ENCODE measurements at places on chromosomes 3 and 15. TPM values are rescaled to one million over a fixed set of nuclear protein-coding genes. Genes with fewer than 3 reads are reported as not detected.

Gene C3orf70
- 3.5 TPM for total RNA-seq

Gene CADPS
- total RNA-seq = not detected

- DNase-seq = no peak
Observed at GRCh38 chr3:153670577-153670976, 450.6 kb upstream of the ARHGEF26 start.

DNA sequence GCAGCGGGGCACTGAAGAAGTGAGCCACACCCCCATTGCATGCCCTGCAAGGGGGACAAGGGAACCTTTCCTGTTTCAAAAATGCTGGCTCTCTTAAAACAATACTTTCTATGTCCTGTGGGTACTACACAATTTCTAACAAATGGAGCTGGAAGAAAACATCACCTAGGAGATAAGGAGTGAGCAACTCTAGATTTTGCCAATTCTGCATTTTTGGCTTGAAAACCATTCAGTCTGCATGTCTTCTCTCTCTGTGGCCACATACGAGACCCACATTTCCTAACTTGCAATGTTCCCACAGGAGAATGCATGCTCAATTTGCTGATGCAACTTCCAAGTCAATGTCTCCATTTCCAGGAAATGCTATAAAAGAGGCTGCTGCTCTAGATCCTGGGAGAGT, 662.0 kb downstream of the SQOR start:
- no peak for DNase-seq

DNA sequence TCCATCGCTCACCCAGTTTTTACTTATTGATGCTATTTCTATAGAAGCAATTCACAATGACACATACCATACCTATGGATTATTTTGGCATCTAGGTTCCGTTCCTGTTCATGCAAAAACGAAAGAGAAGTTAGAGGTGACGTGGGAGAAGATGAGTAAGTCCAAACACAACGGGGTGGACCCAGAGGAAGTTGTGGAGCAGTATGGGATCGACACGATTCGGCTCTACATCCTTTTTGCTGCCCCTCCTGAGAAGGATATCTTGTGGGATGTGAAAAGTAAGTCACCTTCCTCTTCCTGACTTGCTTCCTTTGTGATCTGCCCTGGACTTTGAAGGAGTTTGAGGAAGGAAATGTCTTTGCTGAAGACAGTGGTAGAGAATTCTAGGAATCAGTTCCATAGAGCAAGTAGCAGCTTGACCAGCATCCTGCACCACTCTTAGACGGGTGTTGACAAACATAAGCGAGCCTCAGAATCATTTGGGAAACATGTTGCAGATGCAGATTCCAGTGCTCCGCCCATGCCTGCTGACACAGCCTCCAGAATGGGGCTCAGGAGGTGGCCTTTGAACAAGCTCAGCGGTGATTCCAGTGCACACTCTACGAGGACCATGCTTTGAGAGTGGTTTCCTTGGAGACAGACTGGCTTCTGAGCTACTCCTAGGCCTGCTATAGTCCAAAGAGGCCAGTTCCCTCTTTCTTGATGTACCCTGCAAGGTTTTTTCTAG, 78.4 kb upstream of the LIMD1 start:
- no peak for DNase-seq

DNA sequence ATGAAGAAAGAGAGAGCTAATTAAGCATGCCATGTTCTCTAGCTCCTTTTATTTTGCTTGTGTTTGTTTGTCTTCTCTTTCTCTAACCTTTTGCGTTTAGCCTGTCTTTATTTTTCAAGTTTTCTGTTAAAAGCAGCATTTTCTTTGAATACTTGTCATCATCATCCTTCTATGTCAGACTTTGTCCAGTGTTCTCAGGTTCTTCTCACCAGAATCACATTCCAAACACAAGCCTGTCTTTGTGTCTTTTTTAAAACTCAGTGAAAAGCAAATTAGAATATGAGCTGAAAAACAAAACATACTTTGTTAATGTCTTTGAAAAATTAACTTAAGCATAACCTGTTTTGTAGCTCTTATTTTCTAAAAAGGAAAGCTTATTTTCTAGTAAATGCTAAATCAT, 62.4 kb downstream of the LEKR1 start:
- DNase-seq = no peak

Gene CSPG4
- under 0.01 TPM for total RNA-seq

DNA sequence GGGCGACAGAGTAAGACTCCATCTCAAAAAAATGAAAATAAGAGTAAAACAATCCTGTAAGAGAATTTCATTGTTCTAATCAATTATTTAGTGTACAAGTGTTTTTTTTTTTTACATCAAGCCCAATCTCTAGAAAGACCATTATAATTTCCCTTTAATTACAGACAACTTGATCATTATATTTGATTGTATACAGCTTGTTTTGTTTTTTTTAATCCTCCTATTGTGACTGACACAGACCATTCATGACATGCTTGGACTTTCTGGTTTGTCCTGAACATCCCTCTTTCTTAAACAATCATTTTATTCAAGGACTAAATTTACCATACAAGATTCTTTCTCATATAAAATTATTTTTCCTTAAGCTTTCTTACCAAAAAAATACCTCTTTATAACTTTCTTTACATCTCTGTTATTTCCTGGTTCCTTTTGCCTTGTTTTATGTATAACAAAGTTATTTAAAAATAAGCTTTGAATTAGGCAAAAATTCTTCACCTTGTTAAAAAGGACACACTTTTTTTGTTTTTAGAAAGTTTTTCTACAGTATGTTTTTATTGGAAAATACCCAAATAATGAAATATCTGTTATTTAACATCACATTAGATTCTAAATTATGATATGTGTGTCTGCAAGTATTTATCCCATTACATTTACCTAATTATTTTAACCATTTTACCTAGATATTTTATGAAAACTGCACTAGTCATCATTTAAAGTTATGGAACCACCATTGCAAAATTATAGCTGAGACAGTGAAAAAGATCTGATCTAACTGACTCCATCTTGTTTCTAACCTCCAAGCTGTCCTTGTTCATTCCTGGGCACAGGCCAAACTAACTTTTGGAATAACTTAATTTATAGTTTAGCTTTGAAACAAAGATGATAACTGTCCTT, 26.1 kb upstream of the GFM1 start:
- no peak for DNase-seq

GRCh38 chr3:108398510-108398909, 102.2 kb downstream of the HHLA2 start:
- DNase-seq = no peak

DNA sequence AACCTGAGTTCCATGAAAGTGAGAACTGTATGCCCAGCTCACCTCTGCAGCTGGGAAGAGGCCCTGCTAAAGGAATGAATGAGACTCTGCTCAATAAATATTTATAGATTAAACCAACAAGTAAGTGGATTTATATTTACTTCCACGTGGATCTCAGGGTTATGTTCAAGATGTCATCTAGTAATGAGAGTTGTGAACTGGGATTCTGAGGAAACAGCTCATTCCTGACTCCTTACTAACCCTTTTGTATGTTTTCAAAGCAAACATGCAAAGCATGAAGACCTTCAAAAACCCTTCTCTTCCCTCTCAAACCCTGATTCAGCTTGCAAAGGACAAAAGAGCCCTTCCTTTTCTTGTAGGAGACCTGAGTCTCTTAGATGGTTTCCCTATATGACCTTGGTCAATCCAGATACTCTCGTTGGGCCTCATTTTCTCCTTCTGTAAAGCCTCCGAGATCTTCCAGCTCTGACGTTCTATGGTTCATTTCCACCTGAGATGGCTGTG, 53.4 kb downstream of the LSM3 start:
- DNase-seq = no peak

DNA sequence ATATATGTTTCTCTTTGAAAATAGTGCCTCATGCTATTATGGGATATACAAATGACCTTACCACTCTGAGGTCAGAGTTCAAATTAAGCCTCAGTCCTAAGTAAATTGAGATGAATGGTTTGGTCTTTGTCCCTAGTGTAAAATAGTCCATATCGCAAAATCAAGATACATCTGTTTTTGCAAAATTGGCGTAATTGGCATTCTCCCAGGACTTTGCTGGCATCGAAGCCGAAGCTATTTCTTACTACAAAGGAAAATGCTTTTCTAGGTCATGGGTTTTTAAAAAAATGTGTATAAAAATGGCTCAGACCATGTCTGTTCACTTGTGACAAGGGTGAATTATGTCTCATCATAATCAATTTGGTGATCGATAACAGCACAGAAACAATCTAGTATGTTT, 25.9 kb downstream of the ROBO2 start:
- no peak for DNase-seq

DNA sequence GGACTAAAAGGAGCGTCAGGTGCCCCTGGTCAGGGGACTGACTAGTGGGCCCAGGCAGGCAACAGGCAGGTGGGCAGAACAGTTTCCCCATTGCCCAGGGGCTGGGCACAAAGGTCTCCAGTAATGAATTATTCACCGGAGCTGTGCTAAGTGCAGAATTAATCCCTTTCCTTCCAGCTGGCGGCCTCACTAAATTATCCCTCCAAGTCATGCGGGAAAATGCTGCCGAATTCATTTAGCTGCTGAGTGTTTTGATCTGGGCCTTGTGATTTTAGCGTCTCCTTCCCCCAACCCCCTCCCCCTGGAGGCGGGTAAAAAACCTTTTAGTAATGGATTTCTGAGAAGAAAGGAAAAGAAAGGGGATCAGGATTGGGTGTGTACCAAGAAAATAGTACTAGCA, 47.2 kb downstream of the CCDC33 start:
- no peak for DNase-seq

DNA sequence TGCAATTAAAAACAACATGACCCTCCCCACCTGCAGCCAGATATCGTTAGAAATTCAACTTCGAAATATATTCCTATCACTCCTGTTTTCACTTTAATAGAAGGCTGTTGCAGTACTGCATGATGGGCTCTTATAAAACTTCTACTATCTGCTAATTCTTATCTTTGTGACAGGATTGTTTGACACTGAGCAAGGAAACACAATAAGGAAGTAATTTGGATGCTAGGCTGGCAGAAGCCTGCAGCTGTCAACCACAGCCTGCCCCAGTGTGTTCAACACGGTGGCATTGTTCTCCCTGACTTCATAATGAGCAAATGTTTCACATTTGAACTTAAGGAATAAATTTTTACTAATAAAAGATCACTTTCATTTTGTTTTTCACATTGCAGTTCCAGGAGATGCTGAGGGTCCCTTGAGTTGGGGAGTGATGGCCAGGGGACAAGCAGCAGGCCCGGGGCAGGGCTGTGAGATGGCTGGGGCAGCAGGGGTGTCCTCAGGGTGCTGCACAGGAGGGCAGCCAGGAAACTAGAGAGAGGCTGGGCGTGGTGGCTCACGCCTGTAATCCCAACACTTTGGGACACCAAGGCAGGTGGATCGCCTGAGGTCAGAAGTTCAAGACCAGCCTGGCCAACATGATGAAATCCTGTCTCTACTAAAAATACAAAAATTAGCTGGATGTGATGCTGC, 64.8 kb upstream of the SEC61A1 start:
- no peak for DNase-seq

Gene CHRNB4
- not detected for total RNA-seq

DNA sequence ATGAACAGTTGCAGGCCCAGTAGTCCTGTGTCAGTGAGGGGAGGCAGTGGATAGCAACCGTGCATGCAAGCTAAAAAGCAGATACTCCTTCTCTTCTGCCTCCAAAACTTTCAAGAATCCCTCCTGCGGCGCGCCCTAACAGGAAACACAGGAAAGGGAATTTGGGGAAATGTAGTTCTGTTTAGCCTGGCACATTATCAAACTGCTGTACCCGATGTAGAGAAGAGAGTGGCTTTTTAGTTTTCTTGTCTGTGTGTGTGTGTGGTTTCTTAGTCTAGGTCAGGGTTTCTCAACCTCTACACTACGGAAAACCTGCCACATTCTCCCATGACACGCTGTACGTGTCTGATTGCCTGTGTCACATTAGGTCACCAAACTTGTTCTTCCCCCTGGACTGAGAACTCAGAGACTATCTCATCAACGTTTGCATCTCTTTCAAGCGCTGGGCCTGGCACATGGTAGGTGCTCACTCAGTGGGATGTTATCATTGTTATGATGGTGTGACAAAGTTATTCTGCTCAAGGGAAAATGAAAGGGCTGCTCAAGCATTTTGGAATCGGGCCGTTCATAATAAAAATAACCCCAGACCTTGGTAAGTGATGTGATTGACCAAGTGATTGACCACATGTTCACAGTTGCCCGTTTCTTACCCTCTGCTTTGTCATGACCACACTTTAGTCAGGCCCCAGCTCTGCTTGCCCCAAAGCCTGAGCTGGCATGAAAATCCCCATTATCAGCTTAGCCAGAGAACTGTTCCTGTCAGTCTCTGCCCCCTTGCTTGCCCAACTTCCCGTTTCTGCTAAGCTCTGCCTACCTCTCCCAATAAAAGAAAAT, 33.2 kb downstream of the TM4SF4 start:
- peak; percentile 60 for DNase-seq

DNA sequence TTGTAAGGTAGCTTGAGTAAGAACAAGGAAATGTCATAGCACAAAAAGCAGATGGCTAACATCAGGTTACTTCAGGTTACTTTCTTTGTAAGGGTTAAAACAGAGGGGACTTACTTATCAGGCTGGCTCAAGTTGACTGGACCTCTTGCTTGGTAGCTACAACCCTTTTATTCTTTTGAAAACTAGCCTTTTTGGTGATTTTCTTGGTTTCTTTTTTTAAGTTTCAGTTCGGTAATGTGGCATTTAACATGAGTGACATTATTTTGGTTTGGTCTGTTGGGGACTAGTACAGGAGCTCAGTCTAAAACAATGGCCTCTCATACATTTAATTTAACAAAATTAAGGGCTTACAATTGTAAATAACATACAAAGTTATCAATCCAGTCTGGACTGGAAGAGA, 621.4 kb downstream of the OTOL1 start:
- DNase-seq = no peak

Measured in dermis microvascular lymphatic vessel endothelial cell (primary cell).